Stimulated activated CD8-positive, alpha-beta memory T cell treated with anti-CD3 and anti-CD28 coated beads, Interleukin-2, amount 100 ng/mL, for 1 hour (primary cell): ENCODE measurements at places on chromosomes 6 and 20.

DNA sequence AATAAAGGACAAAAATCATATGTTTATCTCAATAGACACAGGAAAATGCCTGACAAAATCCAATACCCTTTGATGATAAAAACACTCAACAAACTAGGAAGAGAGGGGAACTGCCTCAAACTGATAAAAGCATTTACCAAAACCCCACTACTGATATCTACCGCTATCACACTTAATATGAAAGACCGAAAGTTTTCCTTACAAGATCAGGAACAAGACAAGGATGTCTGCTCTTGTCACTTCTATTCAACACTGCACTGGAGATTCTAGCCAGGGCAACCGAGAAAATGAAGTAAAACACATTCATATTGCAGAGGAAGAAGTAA is 25.1 kb downstream of the GZF1 start:
- no peak for DNase-seq

DNA sequence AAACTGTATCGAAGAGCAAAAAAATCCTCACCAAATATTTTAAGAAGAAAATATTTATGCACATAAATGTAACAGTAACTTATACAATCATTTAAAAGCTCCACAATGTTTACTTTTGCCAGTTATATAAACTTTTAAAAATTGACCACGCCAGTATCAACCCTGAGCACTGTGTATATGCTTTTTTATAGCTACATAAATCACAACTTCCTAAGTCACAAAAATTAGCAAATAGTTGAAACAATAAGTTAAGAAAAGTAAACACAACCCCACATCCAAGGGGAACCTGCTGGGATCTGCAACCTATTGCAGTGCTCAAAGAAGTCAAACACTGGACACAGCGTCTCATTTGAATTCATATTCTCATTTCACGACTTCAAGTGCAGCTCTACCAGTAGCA is 89.8 kb upstream of the DST start:
- no peak for DNase-seq

DNA sequence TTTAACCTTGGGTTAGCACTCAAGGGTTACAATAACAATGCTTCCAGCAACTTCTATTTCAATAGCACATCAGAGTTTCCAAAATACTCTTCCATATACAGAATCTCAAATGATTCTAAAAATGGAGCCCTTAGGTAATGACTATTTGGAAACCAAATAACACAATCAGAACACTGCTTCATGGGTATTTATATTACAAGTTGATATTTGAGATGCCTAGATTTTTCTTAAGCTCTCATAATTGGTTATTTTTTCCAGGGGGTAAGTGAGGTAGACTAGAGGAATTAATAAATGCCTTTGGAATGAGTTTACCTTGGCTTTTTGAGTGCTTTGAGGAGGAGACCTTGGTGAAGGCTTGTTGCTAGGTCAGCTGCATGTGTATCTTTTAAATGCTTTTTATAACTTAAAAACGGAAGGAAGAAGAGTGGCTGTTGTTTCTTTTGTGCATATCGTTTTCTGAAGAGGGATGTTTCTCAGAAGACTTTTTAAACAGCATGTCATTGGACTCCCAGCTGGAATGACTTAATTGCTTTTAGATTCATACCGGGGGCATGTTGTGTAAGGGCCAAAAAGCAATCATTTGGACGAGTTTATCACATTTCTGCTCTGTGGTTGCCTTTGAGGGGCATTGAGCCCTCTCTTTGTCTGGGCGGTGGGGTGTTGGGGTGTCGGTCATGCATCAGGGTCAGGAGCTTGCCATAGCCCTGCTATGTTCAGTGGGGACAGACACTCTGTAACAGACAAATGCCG is 186.0 kb downstream of the DTNBP1 start:
- DNase-seq, result no peak

DNA sequence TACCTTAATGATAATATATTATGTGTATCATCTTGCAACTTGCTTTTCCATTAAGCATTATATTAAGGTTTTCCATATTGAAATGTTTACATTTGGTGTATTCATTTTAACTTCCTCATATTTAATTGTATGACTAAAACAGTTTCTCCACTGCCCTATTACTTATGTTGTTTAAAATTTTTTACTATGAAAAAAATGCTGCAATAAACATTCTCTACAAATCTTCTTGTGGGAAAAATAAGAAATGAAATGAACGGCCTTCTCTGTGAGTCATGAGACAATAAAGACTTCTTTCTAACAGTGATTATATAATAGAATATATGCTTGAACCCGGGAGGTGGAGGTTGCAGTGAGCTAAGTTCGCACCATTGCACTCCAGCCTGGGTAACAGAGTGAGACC is 25.5 kb downstream of the FASTKD5 start:
- DNase-seq, result no peak

- DNase-seq, result no peak
Measured at GRCh38 chr20:19867074-19867473, 109.0 kb downstream of the RIN2 start.

DNA sequence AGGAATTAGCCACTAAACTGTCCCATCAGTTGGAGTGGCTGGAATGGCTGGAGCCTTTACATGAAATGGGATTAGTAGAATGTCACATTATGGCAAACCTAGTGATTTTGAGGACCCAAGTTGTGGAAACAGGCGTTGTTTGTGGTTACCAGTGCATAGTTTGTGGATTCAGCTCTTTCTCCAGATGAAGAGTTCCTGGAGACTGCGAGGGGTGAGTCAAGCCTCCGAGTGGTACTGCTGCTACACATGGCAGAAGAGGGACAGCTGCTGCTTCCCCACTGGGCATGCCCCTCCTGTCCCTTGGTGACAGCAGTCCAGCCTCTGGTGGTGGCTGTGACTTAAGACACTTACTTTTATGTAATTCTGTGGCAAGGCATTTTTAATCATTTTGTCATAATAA is 94.2 kb upstream of the SCP2D1 start:
- DNase-seq, result no peak

GRCh38 chr6:142291512-142291911 is 10.3 kb upstream of the ADGRG6 start:
- DNase-seq, result no peak

- no peak for DNase-seq
Measured at GRCh38 chr6:30206799-30207618, 6.2 kb downstream of the TRIM26 start.

DNA sequence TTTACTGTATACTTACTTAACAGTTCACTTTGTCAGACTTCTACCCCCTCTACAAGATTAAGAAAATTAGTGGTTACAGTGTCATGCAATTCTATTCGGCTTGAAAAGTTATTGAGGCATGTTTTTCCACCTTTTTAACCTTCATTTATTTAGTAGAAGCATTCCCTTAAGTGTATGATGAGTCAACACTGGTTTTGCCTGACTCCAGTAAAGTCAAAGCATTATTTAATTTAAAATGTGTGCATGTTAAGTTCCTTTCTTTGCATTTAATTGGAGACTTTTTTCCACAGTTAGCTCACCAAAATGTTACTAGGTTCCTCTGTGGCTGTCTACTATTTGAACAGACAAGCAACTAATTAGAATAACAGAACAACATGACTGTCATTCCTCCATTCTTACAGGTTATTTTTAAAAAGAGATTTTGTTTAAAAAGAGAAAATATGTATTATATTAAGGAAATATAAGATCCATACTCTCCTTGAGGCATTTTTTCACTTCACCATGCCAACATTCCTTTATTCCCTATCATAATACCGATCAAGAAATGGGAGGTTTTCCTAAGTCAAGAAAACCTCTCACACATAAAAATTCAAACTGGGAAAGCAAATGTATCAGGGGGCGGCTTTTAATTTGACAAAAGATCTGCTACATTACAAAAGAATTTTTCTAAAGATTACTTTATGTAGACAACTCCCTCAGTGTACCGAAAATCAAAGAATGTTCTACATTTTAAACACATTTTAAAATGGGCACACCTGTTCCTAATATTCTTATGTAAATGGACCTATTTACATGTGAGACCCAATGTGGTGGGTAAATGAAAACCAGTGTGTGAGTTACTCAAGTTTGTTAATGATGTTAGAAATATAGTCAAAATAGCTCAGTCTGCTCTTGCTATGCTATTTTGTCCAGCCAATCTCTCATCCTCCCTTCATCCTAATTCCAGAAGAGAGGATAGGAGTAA is 361.2 kb downstream of the UTRN start:
- DNase-seq, result no peak

- DNase-seq, result no peak
Measured at GRCh38 chr6:30998785-30999184, 11.5 kb upstream of the MUC22 start.

DNA sequence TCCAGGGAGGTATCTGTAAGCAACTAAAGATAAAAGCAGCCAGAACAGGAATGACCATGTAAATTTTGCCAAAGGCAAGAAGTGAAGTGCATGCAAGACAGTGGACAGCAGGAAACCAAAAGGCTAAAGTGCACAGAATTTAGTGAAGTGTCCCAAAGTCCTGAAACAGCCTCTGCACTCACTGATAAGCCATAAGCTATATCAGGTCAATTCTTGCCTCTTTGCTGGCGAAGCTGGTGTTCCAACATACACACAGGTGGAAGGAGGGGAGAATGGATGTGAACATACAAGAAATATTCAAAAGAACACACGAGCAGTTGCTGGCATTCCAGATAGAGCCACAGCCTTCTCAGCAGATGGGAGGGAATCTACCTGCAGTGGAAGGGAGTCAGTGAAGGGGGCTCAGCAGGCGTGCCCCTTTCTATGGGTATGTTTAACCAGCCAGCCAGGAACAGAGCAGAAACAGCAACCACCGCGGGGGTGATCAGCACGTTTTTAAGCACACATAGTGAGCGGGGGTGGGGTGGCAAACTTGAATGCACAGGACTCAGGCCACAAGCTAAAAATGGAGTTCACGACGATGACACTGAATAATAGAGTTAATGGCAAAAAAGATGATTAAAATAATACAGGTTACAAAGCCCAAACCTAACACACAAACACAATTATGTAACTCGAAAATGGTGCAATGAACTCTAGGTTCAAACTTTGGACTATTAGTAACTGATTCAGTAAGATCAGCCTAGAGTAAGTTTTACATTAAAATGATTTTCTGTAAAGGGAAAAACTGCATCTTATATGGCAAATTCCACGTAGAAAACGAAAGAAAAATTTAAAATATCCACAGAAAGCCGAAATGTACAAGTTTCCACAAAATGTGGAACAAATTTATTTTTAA is 1.2 kb downstream of the ECI2 start:
- no peak for DNase-seq

DNA sequence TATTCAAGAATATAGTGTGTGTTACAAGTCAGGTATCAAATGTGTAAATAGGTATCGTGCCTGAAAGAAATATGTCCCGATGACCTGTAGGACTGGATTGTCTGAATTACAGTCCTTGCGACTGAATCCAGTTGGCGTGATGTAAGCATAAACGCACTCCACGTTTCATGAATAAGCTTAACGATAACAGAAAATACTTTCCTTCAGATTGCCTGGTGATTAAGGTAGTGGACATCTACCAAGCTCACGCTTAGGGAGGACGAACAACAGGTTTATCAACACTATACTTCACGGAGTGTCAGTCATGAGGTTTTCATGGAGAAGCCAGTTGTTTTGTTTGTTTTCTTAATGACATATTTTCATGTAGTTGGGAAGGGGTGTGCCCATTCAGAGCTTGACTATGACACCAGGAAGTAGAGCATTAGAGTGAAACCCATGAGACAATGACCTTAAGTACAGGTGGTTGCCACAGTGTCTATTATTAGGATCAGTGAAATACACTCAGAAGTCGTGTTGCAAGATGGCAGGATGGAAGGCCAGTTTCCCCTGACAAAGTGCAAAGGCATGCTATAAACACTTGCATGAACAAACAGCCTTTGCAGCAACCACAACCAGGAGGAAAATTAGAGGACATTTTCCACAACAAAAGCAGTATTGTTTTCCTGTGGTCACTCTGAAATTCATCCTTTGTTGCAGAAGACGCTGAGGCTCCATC is 305.8 kb upstream of the PRDM1 start:
- no peak for DNase-seq

DNA sequence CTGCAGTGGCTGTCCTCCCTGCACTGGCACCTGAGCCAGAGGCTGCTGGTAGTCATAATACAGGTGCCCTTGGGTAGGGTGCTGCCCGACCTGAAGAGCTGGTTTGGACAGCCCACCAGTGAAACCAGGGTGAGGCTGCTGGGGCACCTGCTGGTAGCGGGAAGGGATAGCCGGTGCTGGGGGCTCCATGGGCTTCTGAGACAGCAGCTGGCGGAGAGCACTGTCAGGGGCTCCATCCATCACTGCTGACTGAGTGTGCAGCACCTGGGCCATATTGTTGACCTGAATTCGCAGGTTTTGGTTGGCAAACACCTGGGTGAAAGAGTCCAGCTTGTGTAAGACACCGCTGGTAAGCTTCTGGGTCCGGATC is 51.2 kb upstream of the MRPS10 start:
- no peak for DNase-seq

GRCh38 chr6:12065321-12066140 is 53.4 kb downstream of the HIVEP1 start:
- no peak for DNase-seq

GRCh38 chr6:27901801-27902200 is 10.4 kb downstream of the OR2B2 start:
- no peak for DNase-seq

DNA sequence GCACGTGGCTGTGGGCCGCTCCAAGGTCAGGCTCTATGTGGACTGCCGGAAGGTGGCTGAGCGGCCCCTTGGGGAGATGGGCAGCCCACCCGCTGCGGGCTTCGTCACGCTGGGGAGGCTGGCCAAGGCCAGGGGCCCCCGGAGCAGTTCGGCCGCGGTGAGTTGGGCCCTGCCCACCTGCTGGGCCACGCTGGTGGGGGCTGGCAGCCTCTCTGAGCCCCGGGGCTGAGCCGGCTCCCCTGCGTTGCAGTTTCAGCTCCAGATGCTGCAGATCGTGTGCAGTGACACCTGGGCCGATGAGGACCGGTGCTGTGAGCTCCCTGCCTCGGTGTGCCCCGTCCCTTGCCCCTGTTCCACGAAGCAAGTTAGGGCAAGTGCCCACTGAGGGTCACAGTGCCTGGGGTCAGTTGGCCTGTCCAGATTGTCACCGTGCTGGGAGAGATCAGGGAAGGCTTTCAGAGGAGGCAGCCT is 27.1 kb downstream of the COL20A1 start:
- DNase-seq, result no peak
